IMR-90 (cell line): ENCODE measurements at places on chromosomes 16 and 17. TPM values are rescaled to one million over a fixed set of nuclear protein-coding genes. Genes with fewer than 3 reads are reported as not detected.

DNA sequence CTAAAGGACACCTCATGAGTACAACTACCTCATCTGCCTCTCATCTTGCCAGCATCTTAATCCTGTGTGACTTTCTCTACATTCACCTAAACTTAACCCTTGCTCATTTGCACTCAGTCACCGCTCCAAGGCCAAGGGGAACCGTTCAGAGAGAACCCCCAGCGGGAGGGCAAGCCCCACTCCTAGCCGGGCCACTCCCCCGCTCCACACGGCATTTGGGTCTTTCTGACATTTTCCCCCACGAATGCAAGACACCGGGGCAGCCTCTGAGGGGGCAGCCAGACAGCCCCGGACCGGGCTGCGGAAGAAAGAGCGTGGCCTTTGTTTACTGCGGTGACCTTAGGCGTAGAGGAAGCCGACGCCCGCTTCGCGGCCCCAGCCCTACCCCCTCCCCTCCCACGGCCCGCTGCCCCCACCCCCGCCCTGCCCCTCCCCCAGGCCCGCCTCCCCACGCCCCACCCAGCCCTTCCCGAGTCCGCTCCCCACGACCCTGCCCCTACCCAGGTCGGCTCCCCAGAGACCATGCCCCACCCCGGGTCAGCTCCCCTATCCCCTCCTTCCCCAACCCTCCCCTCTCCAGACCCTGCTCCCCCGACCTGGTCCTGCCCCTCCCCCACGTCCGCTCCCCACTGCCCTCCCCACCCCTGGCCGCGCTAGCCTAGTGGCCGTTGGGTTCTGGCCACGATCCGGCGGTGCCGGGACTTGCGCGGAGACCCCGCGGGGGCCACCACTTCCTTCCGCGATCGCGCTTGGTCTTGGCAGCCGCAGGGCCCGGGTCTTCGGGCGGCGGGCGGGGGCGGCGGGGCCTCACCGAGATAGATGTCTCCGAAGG lies 789 bp downstream of the CSNK1D start:
- DNase-seq: no peak

DNA sequence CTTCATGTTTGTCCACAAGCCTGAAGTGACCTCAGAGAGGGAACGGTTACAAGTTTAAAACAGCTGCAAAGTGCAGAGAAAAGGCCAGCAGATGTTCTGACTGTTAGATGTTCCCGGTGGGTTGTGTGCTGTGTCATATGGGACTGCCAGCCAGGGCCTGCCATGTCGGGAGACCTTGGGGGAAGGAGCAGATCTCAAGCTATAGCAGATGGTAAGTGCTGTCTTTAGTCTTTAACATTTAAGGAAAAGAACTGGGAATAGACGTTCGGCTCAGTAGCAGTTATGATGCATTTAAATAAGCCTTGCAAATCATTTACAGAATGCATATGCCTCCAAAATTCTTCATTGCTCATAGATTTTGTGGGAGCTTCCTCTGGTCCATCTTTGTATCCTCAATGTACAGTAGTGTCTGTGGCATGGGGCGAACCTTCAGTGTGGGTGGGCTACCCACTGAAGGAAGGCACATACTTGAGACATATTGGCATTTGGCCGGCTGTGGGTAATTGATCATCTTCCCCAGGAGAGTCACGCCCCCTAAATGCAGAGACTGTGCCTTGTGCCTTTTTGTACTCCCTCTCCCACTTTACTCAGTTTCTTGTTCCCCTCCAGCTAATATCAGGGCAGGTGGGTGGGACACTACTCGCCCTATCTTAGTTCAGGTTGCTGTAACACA lies 131.9 kb downstream of the NPIPB5 start:
- DNase-seq: no peak

- DNase-seq: no peak
These were observed 2.2 kb downstream of the TIMP2 start for GRCh38 chr17:78922816-78923498.

RMI2 gene
- 3.2 and 5.8 TPM in 2 replicates for total RNA-seq

BAIAP3 gene
- total RNA-seq: 0.36 and 0.56 TPM in 2 replicates

GRCh38 chr16:23754594-23755483 lies at the start of gene CHP2:
Gene CHP2, plus strand, starts transcription at chr16:23755026. Its CDS starts 24 bp downstream, at chr16:23755050.
- DNase-seq: no peak

CCL5 gene
- not detected in 2 replicates for total RNA-seq

DNA sequence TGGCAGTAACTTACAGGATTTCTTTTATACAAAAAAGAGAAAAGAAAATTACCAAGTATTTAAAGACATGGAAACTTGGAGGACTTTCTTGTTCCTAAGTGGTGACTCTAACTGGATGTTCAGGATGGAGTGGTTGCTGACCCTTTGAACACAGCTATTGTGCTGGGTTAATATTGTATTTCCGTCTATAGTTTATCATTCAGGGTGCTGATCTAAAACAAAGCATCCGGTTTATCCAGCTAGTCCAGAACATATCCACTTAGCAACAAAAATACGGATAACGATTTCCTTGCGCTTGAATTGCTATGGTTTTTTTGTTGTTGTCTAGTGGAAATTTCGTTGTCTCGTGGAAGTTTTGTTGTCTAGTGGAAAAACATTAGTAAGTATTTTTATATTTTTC lies 38.2 kb downstream of the SNTB2 start:
- no peak for DNase-seq
